ENCODE measurements at places on chromosomes 12 and 14. TPM values are rescaled to one million over a fixed set of nuclear protein-coding genes. Genes with fewer than 3 reads are reported as not detected.

ESR2 gene
- 2.5 TPM for total RNA-seq

BEGAIN gene
- 10.1 TPM for total RNA-seq

C1R gene
- total RNA-seq: 6.7 TPM

STAB2 gene
- total RNA-seq: under 0.01 TPM

KCNK10 gene
- total RNA-seq: 24.5 TPM

TMEM233 gene
- total RNA-seq: 0.46 TPM

CPNE6 gene
- total RNA-seq: 16.8 TPM

TEAD4 gene
- total RNA-seq: 0.92 TPM

SERPINA6 gene
- total RNA-seq: not detected

SIX4 gene
- 0.92 TPM for total RNA-seq

MANSC4 gene
- not detected for total RNA-seq

AICDA gene
- total RNA-seq: not detected

VRTN gene
- not detected for total RNA-seq

OAS1 gene
- total RNA-seq: 11.5 TPM

CCDC177 gene
- total RNA-seq: 5.3 TPM

All from diencephalon (tissue), 1 donor.